HCEC 1CT (cell line): ENCODE measurements at places on chromosomes 1 and 21.

GRCh38 chr1:97820470-97821188 lies 100.2 kb downstream of the DPYD start:
- peak; percentile 55 for DNase-seq

DNA sequence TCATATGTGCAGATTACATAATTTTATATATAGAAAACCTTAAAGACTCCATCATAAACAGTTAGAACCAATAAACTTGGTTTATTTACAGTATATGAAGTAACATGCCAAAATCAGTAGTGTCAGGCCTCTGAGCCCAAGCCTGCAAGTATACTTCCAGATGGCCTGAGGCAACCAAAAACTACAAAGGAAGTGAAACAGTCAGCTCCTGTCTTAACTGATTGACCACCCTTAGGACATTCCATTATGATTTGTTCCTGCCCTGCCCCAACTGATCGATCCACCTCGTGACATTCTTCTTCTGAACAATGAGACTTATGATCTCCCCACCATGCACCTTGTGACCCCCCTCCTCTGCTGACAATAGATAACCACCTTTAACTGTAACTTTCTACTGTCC lies 630.3 kb downstream of the AMY1C start:
- no peak for DNase-seq

DNA sequence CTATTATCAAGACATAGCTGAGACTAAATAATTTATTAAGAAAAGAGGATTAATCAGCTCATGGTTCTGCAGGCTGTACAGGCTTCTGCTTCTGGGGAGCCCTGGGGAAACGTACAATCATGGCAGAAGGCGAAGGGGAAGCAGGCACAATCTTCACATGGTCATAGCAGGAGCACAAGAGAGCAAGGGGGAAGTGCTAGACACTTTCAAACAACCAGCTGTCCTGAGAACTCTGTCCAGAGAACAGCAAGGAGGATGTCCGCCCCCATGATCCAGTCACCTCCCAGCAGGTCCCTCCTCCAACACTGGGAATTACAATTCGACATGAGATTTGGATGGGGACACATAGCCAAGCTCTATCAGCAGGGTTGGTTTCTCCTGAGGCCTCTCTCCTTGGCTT lies 10.3 kb upstream of the SLC45A1 start:
- no peak for DNase-seq

GRCh38 chr21:21952566-21952965 lies 954.4 kb downstream of the NCAM2 start:
- no peak for DNase-seq

GRCh38 chr1:209650454-209650853 lies 1.8 kb downstream of the LAMB3 start:
- DNase-seq = no peak

DNA sequence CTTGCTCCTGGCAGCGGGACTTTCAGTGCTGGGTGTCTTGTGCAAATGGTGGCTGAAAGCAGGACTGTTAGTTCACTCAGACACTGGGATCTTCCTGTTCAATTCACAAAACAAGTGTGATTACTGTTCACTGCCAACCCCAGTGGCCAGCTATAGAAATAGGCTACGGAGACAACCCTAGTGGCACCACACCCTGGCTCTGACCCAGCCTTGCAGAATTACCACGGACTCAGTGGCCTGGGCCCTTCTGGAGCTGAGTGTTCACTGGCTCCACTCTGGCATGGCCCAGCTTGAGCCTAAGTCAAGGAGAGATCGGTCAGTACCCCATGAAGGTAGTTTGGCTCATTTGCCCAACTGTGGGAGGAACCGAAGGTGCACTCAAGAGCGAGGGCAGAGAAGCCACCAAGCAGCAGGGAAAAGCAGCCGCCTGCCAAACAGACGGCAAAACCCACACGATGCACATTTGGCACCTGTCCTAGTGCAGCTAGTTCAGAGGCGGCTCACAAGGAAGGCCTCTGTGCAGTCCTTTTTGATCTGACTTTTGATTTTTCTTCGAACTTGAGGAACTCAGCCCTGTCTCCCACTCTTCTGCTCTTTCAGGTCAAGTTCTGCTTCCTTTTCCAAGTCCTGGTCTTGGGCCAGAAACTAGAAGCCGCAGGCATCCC lies 5.9 kb downstream of the KIAA2013 start:
- DNase-seq = no peak

DNA sequence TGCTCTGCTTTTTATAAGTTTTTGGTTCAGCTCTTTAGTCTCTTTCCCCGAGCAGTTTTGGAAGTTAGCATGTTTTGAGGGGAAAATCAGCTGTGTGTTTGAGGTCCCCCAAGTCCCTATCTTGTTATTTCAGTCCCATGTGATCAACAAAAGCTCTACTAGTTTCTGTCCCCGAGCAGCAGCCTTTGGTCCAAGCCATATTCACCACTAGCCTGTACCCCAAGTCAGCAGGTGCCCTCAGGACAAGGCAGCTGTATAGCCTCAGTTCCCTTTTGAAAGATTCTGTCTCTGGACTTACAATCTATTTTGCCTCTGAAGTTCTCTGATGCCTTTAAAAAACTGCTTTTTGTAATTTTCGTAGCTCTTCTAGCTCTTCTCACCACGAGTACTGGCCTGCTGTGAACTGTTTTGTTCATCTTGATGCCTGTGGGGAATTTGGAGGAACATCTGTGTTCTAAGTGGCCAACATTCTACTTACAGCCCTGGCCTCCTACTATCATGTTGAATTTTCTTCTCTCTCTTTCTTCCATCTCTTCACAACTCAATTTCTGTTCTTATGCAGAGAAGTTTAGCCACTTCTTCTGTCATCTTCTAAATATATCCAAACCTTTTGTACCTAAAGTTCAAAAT lies 16.7 kb downstream of the UAP1 start:
- no peak for DNase-seq

DNA sequence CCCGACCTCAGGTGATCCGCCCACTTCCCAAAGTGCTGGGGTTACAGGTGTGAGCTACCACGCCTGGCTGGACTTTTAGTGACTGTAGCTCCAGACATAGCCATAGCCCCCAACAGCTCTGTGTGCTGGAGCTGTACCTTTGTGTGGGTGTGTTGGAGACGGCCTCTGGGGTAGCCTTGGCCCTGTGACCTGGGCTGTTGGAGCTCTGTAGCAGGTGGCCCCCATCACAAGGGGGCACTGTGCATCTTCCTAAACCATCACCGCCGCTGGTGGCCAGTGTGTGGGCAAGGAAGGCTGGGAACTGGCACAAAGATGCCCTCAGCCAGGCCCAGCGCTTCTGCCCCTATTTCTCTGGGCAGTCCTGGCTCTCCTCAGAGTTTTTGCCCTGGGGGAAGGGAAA lies 38.4 kb upstream of the FOXO6 start:
- no peak for DNase-seq

DNA sequence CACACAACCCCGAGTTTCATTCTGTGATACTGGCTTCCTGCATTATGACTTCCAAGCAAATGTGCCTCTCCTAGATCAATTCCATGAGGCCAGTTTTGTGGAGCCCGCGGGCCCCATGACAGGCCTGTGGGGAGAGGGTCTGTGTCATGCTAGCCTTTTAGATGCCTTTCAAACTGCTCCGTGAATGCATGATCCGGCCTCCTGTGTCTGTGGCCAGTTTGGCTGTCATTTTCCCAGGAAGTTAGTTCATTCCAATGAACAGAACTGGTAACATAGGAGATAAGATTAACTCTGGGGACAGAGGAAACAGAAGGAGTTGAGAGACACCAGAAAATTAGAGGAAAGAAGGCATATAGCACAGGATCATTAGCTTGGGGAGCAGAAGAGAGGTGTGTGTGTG lies 3.2 kb downstream of the FNDC7 start:
- no peak for DNase-seq

- DNase-seq = no peak
Measured at GRCh38 chr1:182620924-182621585, 16.9 kb upstream of the RGS16 start.

- DNase-seq = no peak
Measured at GRCh38 chr1:201433609-201434008, 12.1 kb upstream of the TNNI1 start.

- no peak for DNase-seq
Measured at GRCh38 chr1:198191117-198191516, 34.3 kb downstream of the NEK7 start.

DNA sequence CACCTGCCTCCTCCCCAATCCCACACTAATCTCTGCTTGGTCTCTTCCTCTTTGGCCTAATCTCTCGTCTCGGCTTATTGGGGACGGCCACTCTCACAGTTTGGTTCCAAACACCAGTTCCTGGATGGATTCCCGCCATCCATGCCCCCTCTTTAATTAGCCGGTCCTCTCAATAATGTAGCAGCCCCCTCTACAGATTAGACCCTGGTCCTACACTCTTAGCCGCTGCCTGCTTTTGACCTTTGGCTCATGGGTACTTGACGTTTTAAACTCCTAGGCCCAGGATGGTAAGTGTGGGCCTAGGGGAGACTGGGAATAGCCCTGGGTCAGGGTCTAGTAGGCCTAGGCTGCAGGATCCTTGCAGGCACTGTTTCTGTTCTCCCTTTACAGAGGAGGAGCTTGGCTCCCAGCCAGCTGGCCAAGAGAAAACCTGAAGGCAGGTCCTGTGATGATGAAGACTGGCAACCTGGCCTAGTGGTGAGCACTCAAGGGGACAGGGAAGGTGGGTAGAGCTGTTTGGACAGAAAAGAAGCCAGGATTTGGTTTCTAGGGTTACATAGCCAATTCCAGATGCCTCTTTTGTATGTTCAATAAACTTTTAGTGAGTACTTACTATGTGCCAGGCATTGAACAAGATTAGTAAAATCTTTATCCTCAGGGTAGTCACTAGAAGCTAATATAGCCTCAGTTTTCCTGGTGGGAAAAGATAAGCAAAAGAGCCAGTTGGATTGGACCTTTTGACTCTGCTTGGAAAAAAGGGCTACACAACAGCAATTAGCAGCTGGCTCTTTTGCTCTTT lies 758 bp downstream of the RAD54L start:
- DNase-seq = peak; percentile 11

- no peak for DNase-seq
Measured at GRCh38 chr1:89457046-89457445, 67.6 kb upstream of the LRRC8B start.

DNA sequence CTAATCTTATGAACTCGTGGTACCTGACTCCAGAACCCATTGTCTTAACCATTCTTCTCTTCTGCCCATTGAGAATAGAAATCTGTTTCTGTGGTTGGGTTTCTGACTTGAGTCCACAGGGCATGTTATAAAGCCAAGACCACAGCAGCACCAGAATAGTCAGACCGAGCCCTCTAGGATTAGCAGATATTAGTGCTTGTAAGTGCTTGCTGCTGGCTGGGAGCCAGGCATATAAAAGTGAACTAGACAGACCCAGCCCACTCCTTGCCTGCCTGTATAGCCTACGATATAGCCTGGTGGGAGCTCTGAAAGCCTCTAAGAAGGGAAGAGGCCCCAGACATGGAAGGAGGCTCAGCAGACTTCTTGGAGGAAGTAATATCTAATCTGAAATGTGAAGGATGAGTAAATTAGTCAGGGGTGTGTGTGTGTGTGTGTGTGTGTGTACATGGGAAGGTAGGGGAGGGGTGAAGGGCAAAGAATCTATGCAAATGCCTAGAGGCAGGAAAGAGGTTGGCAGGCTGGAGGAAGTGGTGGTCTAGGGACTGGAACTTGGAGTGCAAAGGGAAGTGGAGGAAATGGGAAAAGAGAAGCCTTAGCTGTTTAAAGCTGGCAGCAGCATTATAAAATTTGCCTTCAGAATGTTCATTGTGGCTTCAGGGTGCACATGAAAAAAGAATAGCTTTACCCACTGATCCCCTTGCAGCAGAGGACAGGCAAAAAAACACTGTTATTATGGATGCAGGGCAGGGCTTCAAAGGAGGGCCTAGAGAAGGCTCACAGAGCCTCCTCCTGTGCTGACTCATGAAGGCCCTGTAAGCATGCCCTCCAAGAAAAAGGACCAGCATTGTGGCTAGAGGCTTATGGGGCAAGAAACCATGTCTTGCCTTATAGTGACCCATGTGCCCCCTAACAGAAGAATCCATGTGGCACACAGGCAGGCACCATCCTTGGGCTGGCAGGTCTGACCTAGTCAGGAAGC lies 169.2 kb downstream of the LMX1A start:
- DNase-seq = no peak

DNA sequence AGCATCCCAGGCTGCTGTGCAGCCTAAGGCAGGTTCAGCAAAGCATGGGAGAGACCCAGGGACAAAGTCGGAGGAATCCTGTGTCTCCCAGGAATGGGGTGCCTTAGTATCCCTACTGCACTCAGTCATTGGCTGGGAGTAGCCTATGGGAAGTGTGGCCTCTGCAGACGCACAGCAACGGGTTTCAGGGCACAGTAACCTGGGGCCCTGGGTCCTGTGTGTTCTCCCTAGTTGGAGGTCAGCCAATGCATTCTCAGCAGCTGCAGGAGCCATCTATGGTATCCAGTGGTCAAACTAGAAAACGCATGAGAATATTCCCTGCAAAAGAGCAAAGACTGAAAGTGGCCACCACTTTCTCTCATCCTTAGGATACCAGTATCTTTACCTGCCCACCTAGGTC lies 13.7 kb upstream of the C1orf21 start:
- no peak for DNase-seq

GRCh38 chr1:94727846-94728715 lies 92.1 kb upstream of the SLC44A3 start:
- DNase-seq = peak; percentile 99

GRCh38 chr1:164712131-164713036 lies 153.4 kb downstream of the PBX1 start:
- DNase-seq = no peak

DNA sequence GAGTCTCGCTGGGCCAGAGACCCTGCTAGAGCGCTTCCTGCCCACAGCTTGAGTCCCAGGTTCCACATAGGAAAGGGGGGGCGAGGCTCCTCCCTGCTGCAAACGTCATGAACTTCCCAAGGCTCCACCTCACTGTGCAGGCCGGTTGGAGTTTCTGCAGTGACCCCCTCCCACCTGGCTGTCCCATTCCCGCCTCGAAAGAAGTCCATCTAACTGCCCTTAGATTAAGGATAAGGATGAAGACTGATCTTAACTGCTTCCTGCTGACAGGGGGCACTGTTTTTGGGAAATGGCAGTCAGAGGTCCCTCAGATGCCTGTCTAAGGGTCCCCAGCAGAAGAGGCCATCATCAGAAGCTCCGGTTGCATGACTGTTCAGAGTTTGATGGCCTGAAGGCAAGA lies 62.7 kb downstream of the STUM start:
- DNase-seq = no peak

- no peak for DNase-seq
Measured at GRCh38 chr1:29237852-29238619, 1.7 kb downstream of the PTPRU start.

DNA sequence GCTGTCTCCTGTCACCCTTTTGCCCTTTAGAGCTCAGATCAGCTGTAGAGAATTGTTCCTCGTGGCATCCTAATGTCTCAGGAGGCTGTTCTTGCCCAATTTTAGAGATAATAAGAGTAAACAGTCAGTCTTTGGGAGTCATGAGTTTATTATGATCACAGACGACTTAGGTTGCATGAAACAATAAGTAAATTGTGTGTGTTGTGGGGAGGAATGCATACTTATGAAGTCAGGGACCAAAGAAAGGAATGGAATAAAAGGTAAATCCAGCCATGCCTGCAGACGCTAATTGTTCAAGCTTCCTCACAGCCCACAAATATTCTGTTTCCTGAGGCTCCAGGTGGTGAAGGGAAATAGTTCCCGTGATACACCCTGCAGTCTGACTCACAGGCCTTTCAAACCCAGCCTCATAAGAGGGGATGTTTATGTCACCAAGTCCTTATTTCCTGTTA lies 897 bp downstream of the EPHX4 start:
- DNase-seq = peak; percentile 17

GRCh38 chr1:82455342-82455741 lies 654.6 kb downstream of the ADGRL2 start:
- no peak for DNase-seq
